ENCODE measurements at places on chromosomes 16 and 17. TPM values are rescaled to one million over a fixed set of nuclear protein-coding genes. Genes with fewer than 3 reads are reported as not detected.

DNA sequence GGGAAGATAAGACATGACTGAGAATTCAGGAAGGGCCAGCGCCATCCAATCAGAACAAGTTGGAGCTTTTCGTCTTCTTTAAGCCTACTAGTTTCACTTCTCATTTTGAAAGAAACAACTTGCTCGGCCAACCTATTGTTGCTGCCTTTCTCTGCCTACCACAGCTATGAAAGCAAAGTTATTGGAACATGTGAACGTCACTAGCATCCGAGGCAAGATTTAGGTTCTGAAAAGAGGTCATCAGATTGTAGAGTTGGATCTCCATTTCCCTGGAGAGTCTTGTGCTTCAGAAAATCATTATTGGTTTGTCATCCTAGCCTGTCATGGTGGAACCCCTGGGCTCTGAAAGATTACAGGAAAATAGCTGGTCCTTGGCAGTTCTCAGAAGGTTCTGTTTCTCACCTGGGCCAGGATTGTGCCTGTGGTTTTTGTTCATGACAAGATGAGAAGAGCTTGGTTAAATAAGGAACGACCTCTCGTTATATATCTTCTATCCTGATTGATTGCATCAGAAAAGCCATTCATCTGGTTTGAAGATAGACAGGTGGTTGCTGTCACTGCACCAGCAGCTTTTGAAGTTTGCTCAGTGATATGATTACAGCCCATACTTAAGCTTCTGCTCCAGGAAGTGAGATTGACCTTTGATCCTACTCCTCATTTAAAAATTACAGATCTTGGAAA, 25.3 kb downstream of the CDH13 start:
- DNase-seq = no peak

GRCh38 chr16:616733-617586, 13.8 kb upstream of the WFIKKN1 start:
- no peak for DNase-seq

DNA sequence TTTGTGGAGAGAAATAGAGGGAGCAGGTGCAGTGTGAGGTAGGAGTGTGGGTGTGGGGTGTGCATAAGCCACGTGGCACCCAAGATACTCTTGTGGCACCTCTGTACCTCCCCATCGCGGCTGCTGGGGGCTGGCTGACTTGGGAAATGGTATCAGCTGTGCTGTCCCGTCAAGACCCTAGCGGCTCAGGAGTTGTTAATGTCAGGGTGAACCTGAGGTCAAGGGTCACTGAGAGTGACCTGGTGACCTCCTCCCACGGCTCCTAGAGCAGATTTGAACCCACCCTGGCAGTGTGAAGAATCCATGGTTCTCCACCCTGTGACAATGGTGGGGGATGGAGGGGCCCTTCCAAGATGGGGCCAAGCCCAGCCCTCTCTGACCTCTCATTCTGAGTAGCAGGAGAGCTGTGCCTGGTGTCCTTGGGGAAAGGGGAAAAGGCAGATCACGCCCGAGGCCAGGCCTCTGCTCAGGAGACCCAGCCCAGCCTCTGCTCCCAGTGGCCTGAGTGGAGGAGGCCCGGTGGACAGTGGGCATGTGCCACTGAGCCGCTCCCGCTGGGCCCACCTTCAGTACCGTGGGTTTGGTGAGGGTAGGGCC, 3.0 kb upstream of the WFIKKN2 start:
- DNase-seq = no peak

- DNase-seq = no peak
Observed at GRCh38 chr17:57442914-57443571, 186.7 kb downstream of the MSI2 start.

The OSGIN1 gene
- polyA plus RNA-seq = 1.0 TPM
